Endothelial cell of umbilical vein (primary cell): ENCODE measurements at places on chromosomes 4 and X. TPM values are rescaled to one million over a fixed set of nuclear protein-coding genes. Genes with fewer than 3 reads are reported as not detected.

The C4orf51 gene
- not detected in 2 replicates for total RNA-seq

GRCh38 chr4:87465739-87466366 lies 43.5 kb downstream of the NUDT9 start:
- peak; percentile 53 for DNase-seq

- no peak for DNase-seq
Measured at GRCh38 chr4:95318483-95318882, 230.3 kb downstream of the UNC5C start.

DNA sequence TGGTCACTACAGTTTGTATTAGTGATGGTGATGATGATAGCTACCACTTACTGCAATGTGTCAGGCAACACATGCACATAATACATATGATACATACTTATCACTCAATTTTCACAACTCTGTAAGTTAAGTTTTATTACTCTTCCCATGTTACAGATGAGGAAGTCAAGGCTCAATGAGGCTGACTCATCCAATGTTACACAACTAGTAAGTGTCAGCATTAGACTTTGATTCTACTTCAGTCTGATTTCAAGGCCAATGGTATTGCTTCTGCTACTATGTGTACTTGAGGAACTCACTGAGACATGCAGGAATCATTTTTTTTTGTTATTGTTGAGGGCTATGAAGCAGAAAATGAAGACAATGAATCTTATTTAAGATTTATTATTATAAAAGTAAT lies 96.4 kb upstream of the TRPC5OS start:
- no peak for DNase-seq
